ENCODE measurements at places on chromosomes 1 and 21.

DNA sequence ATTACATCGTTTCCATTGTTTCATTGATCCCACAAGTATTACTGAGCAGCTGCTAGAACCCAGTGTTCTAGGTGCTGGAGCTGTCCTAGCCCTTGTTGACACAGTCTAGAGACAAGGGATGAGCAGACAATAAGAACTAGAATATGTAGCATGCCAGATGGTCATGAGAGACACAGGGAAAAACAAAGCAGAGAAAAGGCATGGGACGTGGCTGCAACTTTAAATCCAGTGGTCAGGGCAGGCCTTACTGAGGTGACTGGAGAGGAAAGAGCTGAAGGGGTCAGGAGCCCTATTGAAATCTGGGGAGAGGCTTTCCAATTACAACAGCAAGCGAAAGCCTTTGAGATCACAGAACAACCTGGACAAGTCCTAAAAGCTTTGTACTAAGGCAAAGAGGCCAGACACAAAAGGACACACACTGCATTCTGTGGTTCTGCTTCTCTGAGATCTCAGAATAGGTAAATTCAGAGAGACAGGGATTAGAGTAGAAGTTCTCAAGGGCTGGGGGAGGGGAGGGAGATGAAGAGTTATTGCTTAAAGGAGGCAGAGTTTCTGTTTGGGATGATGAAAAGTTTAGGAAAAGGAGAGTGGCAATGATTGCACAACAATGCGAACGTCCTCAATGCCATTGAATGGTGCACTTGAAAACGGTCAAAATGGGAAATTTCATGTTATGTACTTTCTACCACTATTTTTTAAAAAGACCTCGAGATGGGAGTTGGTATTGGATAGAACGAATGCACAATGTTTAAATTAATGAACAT is 467.4 kb upstream of the VAMP3 start:
- peaks cover 2% of the 10 kb centered on the region for H3K36me3 ChIP-seq
- H3K27me3 ChIP-seq = peaks cover 6% of the 10 kb centered on the region
- H3K27ac ChIP-seq = no peak overlapping the region
- DNase-seq = no peak
- H3K4me1 ChIP-seq = peaks cover 32% of the 10 kb centered on the region

- H3K36me3 ChIP-seq = peaks cover 49% of the 10 kb centered on the region
- no peaks in the 10 kb centered on the region for H3K27me3 ChIP-seq
- peak overlapping the region; percentile 82 for H3K27ac ChIP-seq
Measured at GRCh38 chr1:12439073-12439472, 178.9 kb downstream of the DHRS3 start.

GRCh38 chr1:85494074-85494903 is 29.3 kb upstream of the DDAH1 start:
- no peaks in the 10 kb centered on the region for H3K27me3 ChIP-seq
- H3K4me1 ChIP-seq = peaks cover 17% of the 10 kb centered on the region
- DNase-seq = no peak
- H3K27ac ChIP-seq = peak overlapping the region; percentile 8
- no peaks in the 10 kb centered on the region for H3K36me3 ChIP-seq

DNA sequence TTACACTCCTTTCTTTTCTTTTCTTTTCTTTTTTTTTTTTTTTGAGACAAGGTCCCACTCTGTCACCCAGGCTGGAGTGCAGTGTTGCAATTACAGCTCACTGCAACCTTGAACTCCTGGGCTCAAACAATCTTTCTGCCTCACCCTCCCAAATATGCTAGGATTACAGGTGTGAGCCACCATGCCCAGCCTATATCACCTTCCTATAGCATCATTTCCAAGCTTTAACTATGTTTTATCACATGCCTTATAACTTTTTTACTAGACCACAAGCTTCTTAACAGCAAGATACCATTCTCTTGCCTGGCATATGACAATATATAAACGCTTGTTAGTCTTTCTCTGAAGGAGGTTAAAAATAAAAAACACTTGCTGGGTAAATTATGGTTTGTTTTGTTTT is 55.3 kb upstream of the MUTYH start:
- DNase-seq = no peak
- H3K4me1 ChIP-seq = peaks cover 4% of the 10 kb centered on the region
- no peaks in the 10 kb centered on the region for H3K36me3 ChIP-seq
- no peaks in the 10 kb centered on the region for H3K27me3 ChIP-seq
- no peak overlapping the region for H3K4me3 ChIP-seq

GRCh38 chr1:54047384-54048305 is 5.4 kb downstream of the TMEM59 start:
- DNase-seq = no peak
- peak overlapping the region; percentile 49 for H3K27ac ChIP-seq
- no peaks in the 10 kb centered on the region for H3K27me3 ChIP-seq
- peaks cover 7% of the 10 kb centered on the region for H3K4me1 ChIP-seq
- no peak overlapping the region for H3K4me3 ChIP-seq

- no peak overlapping the region for H3K4me3 ChIP-seq
- H3K36me3 ChIP-seq = no peaks in the 10 kb centered on the region
- H3K4me1 ChIP-seq = peaks cover 15% of the 10 kb centered on the region
- peaks cover 12% of the 10 kb centered on the region for H3K27me3 ChIP-seq
- H3K27ac ChIP-seq = no peak overlapping the region
Measured at GRCh38 chr1:162390396-162391185, 9.1 kb downstream of the C1orf226 start.

- H3K27ac ChIP-seq = no peak overlapping the region
- no peak overlapping the region for H3K4me3 ChIP-seq
- H3K27me3 ChIP-seq = no peaks in the 10 kb centered on the region
- peaks cover 10% of the 10 kb centered on the region for H3K4me1 ChIP-seq
- no peaks in the 10 kb centered on the region for H3K36me3 ChIP-seq
Measured at GRCh38 chr1:168772428-168773060, 43.5 kb upstream of the DPT start.

Measured in mesothelial cell of epicardium (in vitro differentiated cells).